Caco-2 (cell line): ENCODE measurements at places on chromosomes 1 and 21.

GRCh38 chr1:98049370-98050135 is 128.7 kb upstream of the DPYD start:
- DNase-seq, result no peak

DNA sequence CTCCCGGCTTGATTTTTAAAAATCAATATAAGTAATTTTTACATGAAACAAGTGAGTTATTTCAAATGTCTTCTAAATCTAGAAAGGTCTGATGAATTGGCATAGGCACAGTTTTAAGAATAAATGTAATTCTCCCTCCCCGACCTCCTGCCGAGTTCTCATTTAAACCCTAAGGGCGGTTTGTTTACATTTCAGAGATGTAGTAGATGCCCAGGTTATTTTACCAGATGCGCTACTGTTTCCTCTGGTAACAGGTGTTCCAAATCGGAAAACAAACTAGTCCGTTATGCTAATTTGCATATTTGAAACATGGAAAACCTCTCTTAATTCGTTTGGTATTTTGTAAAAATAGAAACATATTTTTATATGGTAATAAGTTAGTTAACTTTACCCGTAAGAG is 53.8 kb upstream of the CFAP126 start:
- DNase-seq, result no peak

GRCh38 chr1:243254233-243254926 is 701 bp downstream of the CEP170 start:
- peak; percentile 65 for DNase-seq

GRCh38 chr1:44994309-44994898 is 8.0 kb upstream of the EIF2B3 start:
- no peak for DNase-seq

DNA sequence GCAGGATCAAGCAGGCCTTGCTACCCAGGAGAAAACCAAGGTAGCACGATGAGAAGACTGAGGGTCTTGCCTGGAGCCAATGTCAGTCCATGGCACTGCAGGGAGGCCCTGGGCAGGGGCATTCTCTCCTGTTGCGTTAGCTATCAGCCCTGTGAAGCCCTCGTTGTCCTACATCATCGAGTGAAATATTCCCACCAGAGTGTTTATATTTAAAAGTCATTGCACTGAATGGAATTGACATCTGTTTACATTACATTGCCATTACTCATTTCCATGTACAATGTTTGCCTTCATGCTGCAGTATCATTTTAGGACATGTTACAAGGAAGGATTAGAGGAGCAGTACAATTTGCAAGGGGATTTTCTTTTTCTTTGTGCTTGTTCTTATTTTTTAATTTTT is 243.9 kb downstream of the KAZN start:
- no peak for DNase-seq

- DNase-seq, result no peak
These were observed 44.9 kb upstream of the EPHA8 start for GRCh38 chr1:22518379-22518778.

- DNase-seq, result no peak
These were observed 5.4 kb downstream of the DISP1 start for GRCh38 chr1:222820171-222820712.

GRCh38 chr1:245043611-245043940 is 111.2 kb upstream of the KIF26B start:
- DNase-seq, result no peak

DNA sequence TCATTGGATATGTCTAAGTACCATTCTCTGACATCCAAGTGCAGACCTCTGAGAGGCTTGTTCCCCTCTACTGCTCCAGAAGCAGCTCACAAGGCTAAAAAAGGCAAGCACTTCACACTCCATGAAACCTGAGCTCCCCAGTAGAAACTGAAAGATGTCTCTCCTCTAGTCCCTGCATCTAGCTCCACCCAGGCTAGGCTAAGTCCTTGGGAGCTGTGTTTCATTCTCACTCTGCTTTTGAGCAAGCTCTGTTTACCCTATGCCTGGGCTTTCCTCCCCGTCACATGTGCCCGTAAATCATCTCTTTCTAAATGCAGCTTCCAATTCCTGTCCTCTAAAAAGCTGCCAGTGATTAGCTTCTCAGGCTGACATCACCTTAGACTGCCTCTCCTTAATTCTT is 39.0 kb downstream of the LRRC71 start:
- DNase-seq, result no peak

- DNase-seq, result no peak
These were observed 197.0 kb upstream of the LHX8 start for GRCh38 chr1:74937176-74937575.

- no peak for DNase-seq
These were observed 482.8 kb upstream of the NCAM2 start for GRCh38 chr21:20515446-20515845.

GRCh38 chr1:66381621-66382275 is 152.2 kb upstream of the SGIP1 start:
- no peak for DNase-seq

GRCh38 chr1:159211331-159212136 is 6.9 kb downstream of the ACKR1 start:
- peak; percentile 49 for DNase-seq

GRCh38 chr1:118136187-118136941 is 48.7 kb downstream of the SPAG17 start:
- DNase-seq, result no peak

- DNase-seq, result no peak
These were observed 47.8 kb downstream of the USP24 start for GRCh38 chr1:55167224-55167871.

DNA sequence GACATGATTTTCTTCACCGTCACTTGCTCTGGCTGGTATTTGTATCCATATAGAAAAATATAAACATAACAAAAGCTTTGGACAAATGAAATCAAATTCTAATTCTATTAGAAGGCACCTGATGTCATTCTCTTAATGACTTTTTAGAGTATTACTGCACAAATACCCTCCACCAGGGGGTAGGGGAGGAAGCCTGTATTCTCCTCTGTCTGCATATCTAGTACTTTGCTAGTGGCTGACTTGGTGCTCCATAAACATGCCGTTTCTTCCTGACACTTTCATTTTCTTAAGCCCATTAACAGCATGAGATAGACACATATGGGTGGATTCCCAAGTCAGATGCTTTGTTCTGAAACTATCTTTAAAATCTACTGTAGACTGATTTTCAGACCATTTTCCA is 20.6 kb upstream of the KCNJ15 start:
- DNase-seq, result no peak

GRCh38 chr1:230148768-230149469 is 81.9 kb downstream of the GALNT2 start:
- no peak for DNase-seq

- DNase-seq, result no peak
These were observed 62.8 kb downstream of the DMRTB1 start for GRCh38 chr1:53521924-53522552.

DNA sequence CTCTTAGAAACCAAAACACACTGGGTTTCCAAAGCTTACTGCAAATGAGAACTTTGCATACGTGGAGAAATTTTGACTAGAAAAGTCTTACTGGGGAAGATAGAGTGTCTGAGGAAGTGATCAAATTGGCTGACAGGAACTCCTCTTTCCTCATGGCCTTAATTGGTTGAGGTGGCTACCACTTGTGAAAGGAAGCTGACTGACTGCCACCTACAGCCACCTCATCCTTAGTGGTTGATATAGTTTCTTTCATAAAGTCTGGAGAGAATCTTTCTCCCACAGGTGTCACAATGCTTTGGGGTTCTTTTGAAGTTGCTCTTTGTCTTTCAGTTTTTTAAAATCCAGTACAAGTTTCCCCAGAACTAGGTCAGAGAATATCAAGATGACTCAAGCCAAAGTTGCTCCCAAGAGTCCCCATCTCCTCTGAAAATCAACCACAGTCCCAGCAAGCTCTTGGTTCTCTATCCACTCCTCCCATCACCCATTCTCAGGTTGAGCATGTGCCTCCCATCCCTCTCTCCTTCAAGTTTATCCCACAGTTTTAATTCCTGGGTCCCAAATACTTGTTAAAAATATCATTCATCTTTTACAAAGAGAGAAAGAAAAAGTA is 43.3 kb downstream of the GPR88 start:
- no peak for DNase-seq

GRCh38 chr1:25765923-25766589 is 33.9 kb upstream of the SELENON start:
- DNase-seq, result no peak

DNA sequence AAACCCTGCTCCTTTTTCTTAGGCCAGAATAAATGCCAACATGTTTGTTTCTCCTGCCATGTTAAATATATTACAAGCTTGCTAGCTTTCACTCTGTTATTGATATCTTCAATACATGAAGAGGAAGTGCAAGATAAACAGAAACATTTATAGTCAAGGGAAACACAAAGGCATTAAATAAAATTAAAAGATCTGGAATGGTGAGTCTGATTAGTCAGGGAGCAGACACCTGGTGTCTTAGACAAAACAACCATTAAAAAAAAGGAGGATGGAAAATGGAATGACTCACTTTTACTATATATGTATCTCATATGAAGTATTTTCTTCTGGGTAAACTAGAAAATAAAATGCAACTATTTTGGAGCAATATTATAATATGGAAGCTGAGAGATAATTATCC is 123.3 kb downstream of the SMYD3 start:
- DNase-seq, result no peak

DNA sequence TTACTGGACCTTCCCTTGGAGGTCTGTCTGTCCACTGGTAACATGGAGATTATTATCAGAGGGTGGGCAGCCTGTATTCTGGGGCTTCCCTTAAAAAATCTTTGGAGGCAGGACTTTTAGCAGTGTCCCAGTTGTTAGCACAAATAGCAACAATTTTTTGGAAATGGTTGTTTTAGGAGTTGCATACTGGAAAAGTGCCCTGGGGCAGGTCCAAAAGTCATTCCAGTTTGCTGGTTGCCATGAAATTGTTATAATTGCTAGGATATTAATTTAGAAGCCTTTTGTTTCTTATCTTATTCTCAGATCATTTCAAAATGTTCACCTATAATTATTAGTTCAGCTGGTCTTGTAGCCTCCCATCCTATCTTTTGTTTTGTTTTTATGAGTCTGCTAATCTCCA is 71.0 kb downstream of the PTGS2 start:
- DNase-seq, result no peak

DNA sequence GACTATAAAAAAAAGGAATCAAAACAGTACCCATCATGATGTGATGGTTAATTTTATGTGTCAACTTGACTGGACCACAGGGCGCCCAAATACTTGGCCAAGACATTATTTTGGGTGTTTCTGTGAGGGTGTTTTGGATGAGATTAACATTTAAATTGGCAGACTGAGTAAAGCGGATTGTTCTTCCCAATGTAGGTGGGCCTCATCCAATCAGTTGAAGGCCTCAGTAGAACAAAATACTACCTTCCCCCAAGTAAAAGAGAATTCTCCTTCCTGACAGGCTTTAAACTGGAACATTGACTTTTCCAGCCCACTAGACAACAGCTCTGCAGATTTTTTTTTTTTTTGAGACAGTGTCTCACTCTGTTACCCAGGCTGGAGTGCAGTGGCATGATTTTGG is 10.7 kb downstream of the RAB29 start:
- no peak for DNase-seq

DNA sequence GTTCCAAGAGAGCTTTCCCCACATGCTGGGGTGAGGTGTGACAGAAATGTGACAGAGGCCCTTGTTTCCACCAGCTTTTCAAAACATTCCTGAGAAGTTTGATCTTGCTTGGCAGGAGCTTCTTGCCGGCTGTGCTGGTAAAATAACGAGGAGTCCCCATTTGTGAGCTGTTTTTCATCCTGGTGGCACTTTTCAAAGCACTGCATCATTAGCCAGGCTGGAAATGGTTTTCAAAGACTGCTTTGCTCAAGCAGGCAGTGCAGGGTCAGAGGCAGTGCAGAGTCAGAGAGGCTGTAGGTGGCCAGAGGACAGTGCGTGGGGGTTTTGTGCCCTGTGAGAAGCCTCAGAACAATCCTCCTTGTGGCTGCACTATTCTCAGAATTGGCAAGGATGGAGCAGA is 75.8 kb upstream of the KCNA3 start:
- no peak for DNase-seq

DNA sequence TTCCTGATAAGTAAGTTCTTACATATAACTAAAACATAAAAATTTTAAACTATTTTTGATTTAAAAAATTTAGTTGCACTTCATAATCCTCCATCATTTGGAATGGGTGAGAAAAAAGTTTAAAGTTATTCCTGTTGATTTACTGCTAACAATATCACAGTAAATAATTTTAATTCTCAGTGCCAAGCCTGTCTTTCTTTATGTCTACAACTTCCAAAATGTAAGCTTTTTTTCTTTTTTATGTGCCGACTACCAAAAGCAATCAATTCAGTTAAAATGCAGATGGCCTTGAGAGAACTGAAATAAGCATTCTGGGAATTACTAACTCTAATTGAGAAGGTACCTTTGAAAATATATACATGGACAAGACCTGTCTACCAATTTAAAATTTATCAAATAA is 1224.3 kb upstream of the B3GALT2 start:
- DNase-seq, result no peak

DNA sequence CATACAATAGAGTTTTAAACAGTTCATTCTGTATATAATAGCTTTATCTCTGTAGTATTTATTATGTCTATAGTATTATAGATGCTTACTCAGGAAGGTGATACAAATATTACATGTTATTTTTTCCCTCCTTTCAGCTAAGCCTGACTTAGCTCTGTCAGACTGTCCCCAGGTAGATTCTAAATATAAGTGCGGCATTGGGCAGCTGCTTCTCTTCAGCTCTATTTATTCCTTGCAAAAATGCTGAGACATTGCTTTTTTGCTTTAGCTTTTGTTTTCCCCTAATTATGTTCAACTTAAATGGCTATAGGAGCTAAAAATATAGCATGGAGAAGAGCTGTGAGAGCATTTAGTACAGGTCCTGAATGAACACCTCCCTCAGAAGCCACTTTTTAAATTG is 203.2 kb upstream of the BEND5 start:
- DNase-seq, result no peak

GRCh38 chr1:203424861-203425662 is 50.5 kb upstream of the PRELP start:
- DNase-seq, result no peak

DNA sequence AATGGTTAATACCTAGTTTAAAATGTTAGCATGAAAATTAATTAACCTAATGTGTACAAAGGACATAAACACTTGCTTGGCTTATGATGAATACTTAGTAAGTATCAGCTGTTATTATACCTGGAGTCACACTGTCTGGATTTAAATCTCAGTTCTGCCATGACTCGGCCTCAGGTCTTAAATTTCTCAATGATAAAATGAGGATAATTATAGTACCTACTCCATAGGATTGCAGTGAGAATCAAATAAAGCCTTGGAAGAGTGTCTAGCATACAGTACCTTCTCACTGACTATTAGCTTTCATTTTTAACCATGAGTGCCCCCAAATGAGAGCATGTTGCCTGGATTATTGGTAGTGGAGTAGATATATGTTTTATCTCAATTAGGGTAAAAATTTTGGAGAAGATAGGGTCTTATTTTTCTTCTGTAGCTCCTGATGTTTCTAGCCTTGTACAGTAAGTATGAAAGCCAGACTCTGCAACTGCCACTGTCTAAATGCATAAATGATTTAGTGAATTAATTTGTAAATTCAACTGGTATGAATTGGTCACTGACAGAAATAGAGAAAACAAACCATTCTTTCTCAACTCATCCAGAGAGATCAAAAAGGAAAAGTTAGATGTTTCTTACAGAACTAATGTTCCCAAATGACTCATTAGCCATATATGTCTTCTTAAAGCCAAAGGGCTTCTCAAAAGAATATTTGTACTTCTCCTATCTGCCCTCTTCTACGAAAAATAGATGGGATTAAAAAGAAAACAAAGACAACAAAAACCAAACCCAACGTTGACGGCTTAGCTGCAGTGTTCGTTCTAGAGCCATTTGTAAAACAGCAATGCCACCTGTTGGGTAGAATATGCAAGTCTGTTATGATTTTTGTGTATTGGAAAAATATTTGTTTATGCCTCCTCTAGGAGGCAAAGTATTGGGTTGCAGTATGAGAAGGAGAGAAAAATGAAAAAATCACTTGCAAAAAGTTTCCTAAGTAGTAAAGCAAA is 53.8 kb upstream of the MROH9 start:
- no peak for DNase-seq
